MV-4-11 (cell line): ENCODE measurements at places on chromosomes 7 and 10.
A peak's percentile ranks its signal among the peaks of the same experiment; 100 is the strongest.

- DNase-seq: no peak
Measured at GRCh38 chr7:129845972-129846327, 106.8 kb downstream of the UBE2H start.

GRCh38 chr10:50607356-50607925, 16.3 kb downstream of the SGMS1 start:
- DNase-seq: peak; percentile 62

- no peak for DNase-seq
Measured at GRCh38 chr10:18202680-18203460, 62.6 kb downstream of the CACNB2 start.

DNA sequence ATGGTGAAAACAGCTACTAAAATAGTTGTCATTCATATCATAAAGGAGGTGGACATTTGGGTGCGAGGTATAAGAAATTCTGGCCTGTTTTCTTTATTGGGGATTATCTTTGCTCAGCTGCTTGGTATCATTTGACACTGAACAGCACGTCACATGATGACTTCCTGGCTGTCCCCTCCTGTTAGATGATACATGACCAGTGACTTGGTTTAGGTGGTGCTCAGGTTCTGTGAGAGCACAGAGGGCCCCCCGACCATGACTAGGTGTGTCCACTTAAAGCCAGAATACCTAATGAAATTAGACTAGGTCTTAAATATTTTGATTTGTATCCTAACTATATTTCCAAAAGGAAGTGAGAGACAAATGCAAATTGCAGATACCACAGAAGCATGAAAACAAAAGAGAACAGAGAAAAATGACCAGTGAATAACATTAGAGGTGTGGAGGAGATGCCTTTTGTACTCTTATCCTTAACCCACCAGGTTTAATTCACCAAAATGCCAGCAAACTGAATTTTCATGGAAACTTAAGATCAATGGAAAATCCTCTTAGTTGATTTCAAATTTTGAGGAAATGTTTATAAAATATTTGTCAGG, 50.6 kb upstream of the GJD4 start:
- no peak for DNase-seq

GRCh38 chr7:137151041-137151689, 192.4 kb downstream of the PTN start:
- no peak for DNase-seq

DNA sequence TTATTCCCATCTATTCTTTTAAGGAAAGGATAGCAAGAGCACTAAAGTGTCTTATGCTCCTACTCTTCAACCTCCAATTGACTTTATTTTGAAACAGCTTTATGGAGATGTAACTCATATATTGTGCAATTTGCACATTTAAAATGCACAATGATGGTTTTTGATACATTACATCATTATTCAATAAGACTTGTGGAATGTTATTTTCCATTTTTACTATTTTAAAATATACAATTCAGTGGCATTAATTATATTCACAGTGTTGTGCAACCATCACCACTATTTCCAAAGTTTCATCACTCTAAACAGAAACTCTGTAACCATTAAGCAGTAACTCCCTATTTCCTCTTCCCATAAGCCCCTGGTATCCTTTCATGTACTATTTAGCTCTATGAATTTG, 489.8 kb downstream of the NEBL start:
- DNase-seq: peak; percentile 85

GRCh38 chr7:68542831-68543230, 1055.4 kb upstream of the AUTS2 start:
- no peak for DNase-seq

DNA sequence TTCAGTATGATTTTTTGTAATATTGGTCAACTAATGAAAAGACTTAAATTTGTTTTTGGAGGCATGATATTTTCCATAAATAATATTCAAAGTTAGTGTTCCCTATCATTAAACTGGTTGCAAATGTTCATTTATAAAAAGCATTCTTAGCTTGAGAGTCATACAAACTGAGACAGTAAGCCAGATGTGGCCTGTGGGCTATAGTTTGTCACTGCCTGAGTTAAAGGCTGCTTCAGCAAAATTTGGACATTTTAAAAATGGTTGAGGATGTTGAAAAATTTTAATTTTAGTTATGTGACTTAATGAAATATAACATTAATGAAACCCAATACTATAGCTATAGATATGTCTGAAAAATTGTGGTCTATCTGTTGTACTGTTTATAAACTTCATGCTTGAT, 180.2 kb upstream of the CACNA2D1 start:
- no peak for DNase-seq

DNA sequence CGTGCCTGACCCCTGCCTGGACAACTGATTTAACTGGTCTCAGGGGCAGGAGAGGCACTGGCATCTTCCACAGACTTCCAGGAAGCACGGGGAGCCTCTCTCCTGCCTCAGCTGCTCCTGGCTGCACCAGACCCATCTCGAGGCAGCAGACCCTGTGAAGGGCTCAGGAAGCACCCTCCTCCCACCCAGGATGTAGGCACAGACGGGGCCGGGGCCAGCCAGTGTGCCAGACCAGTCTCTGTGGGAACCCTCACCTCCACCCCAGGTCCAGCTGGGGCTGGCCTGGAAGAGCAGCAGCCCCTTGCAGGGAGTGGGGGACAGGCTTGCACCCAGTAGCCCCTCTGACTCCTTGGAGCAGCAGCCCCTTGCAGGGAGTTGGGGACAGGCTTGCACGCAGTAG, 56.3 kb downstream of the RASGEF1A start:
- DNase-seq: no peak

DNA sequence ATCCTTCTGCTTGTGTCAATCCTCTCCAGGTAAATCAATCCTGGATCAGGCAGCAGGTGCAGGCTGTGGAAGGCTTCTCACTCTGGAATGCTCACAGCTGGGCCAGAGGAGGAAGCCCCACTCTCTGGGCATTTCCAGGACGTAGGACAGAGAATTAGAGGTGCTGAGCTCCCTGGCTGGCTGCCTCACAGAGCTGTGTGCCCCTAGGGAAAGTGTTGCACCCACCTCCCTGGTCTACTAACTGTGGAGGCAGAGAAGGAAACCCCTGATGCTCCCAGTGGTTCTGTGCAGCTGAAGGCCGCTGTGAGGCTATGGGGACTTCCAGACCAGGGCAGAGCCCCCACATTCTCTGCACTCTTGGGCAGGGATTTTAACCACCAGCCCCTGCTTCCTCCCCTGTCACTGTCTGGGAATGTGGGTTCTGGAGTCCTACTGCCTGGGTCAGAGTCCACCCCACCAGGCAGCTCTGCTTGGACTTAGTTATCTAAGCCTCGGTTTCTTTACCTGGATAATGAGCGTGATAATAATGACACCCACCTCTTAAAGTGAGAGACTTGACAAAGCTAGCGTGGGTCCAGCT, 73.5 kb upstream of the EEPD1 start:
- DNase-seq: no peak

- peak; percentile 99 for DNase-seq
Measured at GRCh38 chr7:92633211-92633906, 43.2 kb upstream of the FAM133B start.

DNA sequence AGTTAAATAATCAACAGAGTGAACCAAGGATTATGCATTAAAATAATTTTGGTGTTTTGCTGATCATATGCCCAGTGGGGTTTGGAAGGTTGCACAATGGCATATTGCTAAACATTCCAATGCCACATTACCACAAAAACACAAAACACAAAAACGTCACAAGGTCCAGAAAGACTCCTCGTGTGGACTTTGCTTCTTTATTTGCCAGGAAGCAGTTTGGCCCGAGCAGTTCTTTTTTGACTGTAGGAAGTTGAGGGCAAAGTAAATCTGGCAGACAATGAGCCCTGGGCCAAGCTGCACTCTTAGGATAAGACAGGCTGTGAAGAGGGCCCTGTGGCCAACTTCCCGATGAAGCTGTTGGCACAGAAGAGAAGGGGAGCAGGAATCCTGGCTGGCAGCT, 39.2 kb upstream of the SLC35B4 start:
- peak; percentile 86 for DNase-seq

GRCh38 chr10:12984165-12984747, 17.3 kb downstream of the CCDC3 start:
- no peak for DNase-seq
